ENCODE measurements at places on chromosomes 7 and 10. TPM values are rescaled to one million over a fixed set of nuclear protein-coding genes. Genes with fewer than 3 reads are reported as not detected.

The HYAL4 gene
- 0.39 TPM for polyA plus RNA-seq

The ARF5 gene
- polyA plus RNA-seq: 274 TPM

The BAIAP2L1 gene
- 41.7 TPM for polyA plus RNA-seq

The CYP3A4 gene
- not detected for polyA plus RNA-seq

The CARD11 gene
- polyA plus RNA-seq: 4.1 TPM

The CUX1 gene
- polyA plus RNA-seq: 16.8 TPM

- DNase-seq: no peak
Observed at GRCh38 chr10:6279540-6280267, 77.0 kb downstream of the PFKFB3 start.

DNA sequence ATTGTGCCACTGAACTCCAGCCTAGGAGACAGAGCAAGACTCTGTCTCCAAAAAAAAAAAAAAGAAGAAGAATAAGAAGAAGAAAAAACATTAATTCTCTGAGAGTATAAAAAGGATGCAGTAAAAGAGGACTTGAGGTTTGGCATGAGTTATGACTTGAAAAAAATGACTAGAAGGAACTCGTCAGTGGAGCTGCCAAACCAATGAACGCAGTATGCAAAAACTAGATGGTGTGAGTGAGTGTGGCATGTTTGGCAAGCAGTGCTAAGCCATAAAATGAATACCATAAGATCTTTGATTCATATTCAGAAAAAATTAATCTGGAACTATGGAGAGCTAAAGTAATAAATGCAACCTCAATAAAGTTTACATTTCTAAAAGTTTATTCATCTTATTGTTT lies 68.6 kb upstream of the MEOX2 start:
- DNase-seq: no peak

DNA sequence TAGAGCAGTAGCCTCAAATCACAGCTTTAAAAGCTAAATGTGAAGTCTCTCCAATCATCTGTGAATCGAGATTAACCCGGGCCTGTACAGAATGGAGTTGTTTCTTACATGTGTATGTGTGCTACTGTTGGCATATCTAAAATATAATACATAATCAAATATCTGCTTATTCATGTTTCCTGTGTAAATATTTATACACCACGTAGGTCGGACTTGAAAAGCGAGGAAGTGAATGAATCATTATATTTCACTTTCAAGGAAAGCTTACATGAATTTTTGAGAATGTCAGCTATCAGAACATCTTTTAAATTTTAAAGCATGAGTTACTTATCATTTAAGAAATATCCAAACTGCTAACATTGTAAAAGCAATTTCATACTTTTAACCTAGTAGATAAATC lies 233.3 kb downstream of the SLC25A13 start:
- DNase-seq: no peak

DNA sequence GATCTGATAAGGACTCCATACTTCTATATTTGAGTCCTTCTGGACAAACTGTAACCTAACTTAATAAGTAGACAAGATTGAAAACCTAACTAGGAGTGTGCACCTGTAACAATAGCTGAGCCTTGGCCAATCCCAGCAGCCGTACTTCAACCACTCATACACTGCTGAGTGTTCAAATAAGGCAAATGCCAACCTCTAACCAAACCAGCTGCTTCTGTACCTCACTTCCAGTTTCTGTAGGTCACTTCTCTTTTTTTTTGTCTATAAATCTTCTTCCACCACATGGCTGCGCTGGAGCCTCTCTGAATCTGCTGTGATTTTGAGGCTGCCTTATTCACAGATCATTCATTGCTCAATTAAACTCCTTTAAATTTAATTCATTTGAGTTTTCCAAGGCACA lies 753.2 kb downstream of the DNAJB9 start:
- no peak for DNase-seq

DNA sequence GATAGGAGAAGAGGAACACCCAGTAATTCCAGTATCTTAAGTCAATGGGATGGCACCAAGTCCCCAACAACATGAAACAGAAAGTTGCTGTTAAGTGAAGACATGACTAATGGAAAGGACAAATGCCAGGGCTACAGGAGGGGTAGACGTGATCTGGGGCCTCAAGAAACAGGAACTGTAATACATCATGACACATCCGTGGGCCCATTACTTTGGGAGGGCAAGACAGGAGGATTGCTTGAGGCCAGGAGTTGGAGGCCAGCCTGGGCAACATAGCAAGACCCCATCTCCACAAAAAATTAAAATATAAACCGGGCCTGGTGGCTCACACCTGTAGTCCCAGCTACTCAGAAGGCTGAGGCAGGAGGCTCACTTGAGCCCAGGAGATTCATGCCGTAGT lies 408.6 kb upstream of the PRKCQ start:
- DNase-seq: no peak

DNA sequence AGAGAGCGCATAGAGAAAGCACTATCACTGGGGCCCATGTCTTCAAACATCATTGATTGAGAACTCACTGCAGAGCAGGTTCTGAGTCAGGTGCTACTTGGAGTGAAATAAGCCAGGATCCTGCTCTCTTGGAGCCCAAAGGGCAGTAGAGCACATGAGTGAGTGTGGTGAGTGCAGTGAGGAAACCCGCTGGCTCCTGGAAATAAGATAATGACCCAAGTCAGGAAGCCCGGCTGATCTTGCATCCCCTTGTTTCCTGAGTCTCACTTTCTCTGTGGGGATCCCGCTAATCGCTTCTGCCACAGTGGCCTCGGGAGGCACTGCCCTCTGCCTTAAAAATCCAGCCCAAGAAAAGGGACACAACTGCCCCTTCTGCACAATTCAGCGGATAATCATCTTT lies 7.1 kb upstream of the FAM107B start:
- DNase-seq: no peak

GRCh38 chr7:121714559-121715303 lies 158.2 kb upstream of the PTPRZ1 start:
- DNase-seq: no peak

DNA sequence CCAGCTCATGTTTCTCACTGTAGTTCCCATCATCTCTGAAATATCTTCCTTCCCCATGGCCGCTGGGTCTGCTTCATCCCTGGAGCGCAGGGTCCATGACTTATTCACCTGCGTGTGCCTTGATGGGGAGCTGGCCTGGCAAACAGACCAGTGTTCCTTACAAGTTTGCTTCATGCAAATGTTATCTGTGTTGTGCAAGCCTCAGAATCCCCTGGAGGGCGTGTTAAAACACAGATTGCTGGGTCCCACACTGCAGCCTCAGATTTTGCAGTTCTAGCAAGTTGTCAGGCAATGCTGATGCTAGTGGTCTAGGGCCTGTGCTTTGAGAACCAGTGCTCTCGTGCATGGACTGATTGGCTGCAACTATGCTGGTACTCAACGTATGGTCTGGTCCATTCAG lies 7.2 kb upstream of the DMBT1 start:
- DNase-seq: no peak

- no peak for DNase-seq
Observed at GRCh38 chr7:136912339-136912738, 43.9 kb downstream of the CHRM2 start.

GRCh38 chr10:12264204-12264940 lies 68.4 kb downstream of the CDC123 start:
- no peak for DNase-seq

All from keratinocyte (primary cell).